T-helper 2 cell treated with Interferon-gamma antibody and Interleukin-4, amounts not matched to agents 5 μg/mL and 100 μg/mL, for 36 hours (primary cell): ENCODE measurements at places on chromosomes 4 and X.

DNA sequence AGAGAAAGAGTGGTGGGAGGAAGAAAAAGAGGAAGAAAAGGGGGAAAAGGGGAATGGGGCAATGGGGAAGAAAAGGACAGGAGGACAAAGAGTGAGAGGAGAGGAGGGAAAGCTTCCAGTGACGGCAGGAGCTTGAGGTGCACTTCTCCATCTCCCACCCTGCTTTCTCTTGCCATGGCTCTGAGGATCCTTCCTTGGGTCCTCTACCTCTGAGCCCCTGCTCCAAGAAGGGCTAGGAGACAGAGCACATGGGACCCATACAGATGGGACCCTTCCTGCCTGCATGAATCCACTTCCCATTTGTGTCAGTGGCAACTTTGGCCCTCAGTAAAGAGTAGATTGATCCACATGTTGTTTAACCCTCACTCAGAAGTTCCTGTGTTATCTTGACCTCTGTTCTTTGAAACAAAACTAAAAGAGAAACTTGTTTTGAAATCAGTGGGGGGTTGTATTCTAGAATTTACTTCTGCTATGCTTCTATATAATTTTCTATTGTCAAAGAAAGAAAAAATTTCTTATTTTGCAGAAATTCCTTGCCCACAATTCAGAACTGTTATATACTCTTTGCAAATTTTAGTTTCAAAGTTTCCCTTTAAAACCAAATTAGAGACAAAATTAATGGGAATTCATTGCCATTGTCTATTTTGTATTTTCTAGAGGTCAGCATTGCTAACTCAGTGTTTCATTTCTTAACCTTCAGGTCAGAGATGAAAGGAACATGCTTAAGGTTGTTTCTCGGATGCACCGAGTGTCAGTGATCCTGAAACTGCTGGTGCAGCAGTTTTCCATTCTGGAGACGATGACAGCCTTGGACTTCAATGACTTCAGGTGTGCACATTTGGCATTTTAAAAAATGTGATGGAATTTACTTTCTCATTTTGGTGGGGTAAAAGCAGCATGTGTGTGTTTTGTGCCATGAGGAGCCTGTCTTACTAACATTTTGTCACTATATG, 5.0 kb downstream of the TDO2 start:
- no peak for DNase-seq
- no peak overlapping the region for H3K4me3 ChIP-seq

DNA sequence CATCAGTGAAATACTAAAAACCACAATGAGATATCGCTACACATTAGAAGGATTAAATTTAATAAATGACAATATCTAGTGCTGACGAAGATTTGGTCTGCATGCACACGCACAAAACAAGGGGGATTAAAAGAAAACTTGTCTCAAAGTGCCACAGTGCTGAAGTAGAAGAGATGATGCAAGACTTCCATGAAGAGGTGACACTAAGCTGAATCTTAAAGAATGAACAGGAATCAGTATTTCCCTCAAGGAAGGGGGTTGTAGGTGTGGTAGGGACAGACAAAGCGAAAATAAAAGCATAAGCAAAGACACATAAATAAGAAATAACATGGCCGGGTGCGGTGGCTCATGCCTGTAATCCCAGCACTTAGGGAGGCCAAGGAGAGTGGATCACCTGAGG, 33.5 kb downstream of the CNOT6L start:
- peaks cover 14% of the 10 kb centered on the region for H3K36me3 ChIP-seq
- H3K27ac ChIP-seq = peak overlapping the region; percentile 49
- no peak overlapping the region for H3K4me3 ChIP-seq
- no peak for DNase-seq

DNA sequence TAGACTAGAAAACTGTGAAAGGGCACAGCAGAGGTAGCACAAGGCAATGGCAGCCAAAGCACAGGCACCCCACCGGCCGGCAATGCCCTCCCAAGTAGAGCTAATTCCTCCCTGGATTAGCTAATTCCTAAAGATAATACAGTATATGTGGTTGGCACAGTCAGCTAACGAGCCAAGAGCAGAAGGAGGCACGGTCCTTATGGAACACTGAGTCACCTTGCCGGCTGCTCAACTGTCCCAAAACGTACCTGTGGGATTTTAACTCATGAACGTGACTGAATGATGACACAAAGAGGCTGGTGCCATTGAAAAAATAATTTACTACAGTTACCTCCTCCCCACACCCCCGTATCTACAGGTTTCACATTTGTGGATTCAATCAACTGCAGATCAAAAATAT, 9.1 kb upstream of the FGFBP1 start:
- no peak for DNase-seq
- H3K4me1 ChIP-seq = no peaks in the 10 kb centered on the region
- no peak overlapping the region for H3K27ac ChIP-seq
- H3K4me3 ChIP-seq = no peak overlapping the region
- peaks cover 5% of the 10 kb centered on the region for H3K27me3 ChIP-seq

- H3K27ac ChIP-seq = no peak overlapping the region
- peaks cover 2% of the 10 kb centered on the region for H3K4me1 ChIP-seq
- DNase-seq = peak; percentile 10
- H3K36me3 ChIP-seq = no peaks in the 10 kb centered on the region
- H3K27me3 ChIP-seq = peaks cover 24% of the 10 kb centered on the region
- H3K4me3 ChIP-seq = no peak overlapping the region
These were observed 215.6 kb upstream of the GYPA start for GRCh38 chr4:144355811-144356757.

DNA sequence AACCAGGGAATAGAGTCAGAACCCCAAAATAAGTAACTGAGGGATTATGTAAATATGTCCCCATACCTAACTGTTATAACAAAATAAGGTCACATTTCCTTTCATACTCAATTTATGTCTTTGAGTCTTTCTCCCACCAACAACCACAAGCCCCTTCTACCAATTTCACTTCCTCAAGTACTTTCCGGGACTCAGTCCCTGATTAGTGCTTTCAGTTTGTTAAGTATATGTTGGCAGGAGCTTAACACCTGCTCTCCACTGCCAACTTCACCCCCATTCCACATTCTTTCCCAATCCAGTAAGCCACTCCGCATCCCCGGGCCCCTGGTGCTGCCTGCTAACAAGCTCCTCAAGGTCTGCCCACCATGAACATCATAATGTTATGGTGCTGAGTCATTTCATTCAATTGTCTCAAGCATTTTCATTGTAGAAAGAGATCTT, 71.3 kb upstream of the SPRY1 start:
- DNase-seq = no peak
- peaks cover 2% of the 10 kb centered on the region for H3K27me3 ChIP-seq
- H3K27ac ChIP-seq = no peak overlapping the region
- H3K4me1 ChIP-seq = peaks cover 3% of the 10 kb centered on the region
- H3K36me3 ChIP-seq = no peaks in the 10 kb centered on the region

DNA sequence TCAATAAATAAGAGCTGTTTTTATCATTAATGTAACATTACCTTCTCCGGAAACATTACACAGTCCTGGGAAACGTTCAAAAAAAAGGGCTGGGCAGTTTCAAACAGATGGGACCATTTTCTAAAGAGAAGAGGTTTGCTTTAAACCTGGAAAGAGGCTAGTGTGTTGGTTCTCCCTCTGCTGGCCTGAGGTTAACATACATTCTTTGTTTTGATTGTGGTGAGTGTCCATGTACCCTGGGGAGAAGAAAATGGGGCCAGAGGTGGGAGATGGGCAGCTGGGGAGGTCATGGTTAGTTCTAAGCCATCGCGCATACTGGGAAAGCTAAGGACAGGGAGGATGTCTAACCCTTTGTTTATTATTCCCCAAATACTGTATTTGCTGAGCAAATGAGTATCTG, 194.7 kb downstream of the CPEB2 start:
- H3K4me3 ChIP-seq = no peak overlapping the region
- no peak overlapping the region for H3K27ac ChIP-seq
- H3K36me3 ChIP-seq = no peaks in the 10 kb centered on the region
- DNase-seq = no peak
- H3K27me3 ChIP-seq = no peaks in the 10 kb centered on the region
- H3K4me1 ChIP-seq = no peaks in the 10 kb centered on the region

DNA sequence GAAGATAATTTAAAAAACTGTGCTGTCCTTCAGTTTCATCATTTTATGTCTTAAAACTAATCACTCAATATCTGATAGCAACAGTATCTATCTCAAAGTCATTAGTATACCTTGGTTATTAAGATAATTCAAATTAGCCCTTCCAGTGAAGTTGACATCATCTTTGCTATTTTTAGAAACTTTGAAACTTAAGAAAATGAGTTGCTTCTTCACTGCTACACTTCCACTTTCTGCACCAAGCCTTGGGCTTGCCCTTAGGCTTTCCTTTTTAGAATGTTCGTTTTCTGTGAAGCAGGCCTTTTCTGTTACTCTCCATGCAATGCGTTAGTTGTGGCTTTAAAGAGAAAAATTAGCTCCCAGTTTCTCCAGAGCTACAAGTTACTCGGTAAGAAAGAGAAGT, 4.4 kb upstream of the VAMP7 start:
- H3K4me3 ChIP-seq = no peak overlapping the region
- H3K4me1 ChIP-seq = peaks cover 16% of the 10 kb centered on the region
- peaks cover 8% of the 10 kb centered on the region for H3K27me3 ChIP-seq
- DNase-seq = no peak
- H3K27ac ChIP-seq = peak overlapping the region; percentile 53

- H3K4me1 ChIP-seq = no peaks in the 10 kb centered on the region
- DNase-seq = no peak
- H3K4me3 ChIP-seq = no peak overlapping the region
- no peaks in the 10 kb centered on the region for H3K27me3 ChIP-seq
- peaks cover 50% of the 10 kb centered on the region for H3K36me3 ChIP-seq
These were observed 56.2 kb downstream of the METTL14 start for GRCh38 chr4:118741301-118741855.

DNA sequence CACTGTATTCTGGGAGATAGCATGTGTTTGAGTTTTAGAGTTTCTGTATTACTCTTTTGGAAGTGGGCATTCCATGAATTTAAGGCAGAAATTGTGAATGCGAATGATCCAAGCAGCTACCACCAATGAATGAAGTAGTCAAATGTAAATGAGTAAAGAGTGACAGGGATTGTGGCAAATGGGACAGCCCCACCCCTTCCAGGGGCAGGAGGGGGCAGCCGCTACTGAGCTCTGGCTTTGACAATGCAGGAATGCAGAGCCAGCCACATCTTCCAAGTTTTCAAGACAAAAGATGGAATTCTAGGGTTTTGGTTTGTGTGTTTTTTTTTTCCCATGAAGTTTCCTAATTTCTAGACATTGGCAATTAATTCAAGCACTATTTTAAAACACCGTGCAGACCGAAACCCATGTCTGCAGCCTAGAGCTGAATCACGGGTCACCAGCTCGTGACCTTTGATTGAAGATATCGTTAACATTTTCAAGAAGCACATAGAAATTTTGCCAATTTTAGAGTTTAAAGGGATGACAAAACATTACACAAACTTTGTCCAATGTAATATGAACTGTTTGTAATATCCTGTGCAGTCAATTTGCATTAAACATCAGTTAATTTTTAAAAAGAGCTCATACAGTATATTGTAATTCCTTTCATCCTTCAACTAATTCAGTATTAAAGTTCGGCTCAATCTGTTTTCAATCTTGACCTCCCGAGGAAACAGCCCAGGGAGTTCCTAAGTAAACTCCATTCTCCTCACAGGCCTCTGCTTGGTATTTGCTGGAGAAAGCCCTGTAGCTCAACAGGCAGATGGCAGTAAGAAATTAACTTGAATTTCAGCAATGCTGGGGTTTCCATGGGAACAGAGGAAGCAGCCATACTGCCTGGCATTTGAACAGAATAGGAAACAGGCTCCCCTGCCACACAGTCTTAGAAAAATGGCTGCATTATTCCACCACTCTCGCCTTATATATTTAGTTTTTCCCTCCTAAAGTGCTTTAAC, 83.4 kb downstream of the UCHL1 start:
- H3K36me3 ChIP-seq = no peaks in the 10 kb centered on the region
- no peak overlapping the region for H3K4me3 ChIP-seq
- H3K27me3 ChIP-seq = no peaks in the 10 kb centered on the region

- H3K27me3 ChIP-seq = no peaks in the 10 kb centered on the region
- H3K36me3 ChIP-seq = no peaks in the 10 kb centered on the region
- DNase-seq = no peak
- H3K4me1 ChIP-seq = no peaks in the 10 kb centered on the region
- no peak overlapping the region for H3K4me3 ChIP-seq
These were observed 78.5 kb downstream of the APBB2 start for GRCh38 chr4:41135801-41136200.

DNA sequence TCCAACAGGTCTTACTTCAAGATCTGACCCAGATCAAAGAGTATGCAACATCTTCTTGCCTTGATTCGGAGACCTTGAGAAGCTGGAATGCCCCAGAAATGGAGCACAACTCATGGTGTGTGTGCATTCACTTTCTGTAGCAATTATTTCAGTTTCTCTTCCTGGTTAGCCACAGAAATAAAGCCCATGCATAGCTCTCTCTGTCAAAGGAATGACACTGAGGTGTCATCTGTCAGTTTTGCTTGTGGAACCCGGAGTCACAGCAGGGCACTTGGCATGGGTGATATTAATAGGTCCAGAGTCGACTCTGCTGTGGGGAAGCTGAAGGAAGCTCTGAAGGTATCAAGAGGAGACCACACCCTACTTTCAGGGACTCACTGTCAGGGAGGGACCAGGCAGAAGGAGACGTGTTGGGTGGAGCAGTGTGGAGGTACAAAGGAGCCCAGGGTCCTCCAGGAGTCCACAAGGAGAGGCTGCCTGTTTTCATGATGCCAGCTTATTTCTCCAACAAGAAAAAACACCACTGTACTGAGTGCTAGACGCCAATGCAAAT, 10.7 kb downstream of the CLNK start:
- peak; percentile 13 for DNase-seq
- H3K4me3 ChIP-seq = peak overlapping the region; percentile 51
- H3K4me1 ChIP-seq = peaks cover 55% of the 10 kb centered on the region
- H3K36me3 ChIP-seq = peaks cover 11% of the 10 kb centered on the region
- H3K27ac ChIP-seq = peak overlapping the region; percentile 77

DNA sequence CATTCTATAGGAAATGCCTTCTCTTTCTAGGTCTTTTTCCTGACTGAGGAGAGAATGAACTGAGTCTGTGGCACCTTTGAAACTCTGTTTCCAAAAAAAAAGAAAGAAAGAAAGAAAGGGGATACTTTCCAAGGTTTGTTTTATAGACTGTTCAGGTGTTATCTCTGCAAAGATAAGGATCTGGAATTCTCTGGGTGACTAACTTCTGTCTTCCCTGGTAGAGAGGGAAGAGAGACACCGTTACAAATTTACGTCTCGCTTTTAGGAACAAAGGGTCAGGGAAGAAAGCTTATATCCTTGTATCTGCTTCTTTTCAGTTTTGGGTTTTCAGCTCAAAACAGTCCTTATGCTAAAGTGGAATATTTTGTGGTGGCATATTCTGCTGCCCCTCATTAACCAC, 314.1 kb downstream of the RAPGEF2 start:
- H3K27ac ChIP-seq = no peak overlapping the region
- H3K27me3 ChIP-seq = no peaks in the 10 kb centered on the region
- H3K4me3 ChIP-seq = no peak overlapping the region
- no peaks in the 10 kb centered on the region for H3K4me1 ChIP-seq
- DNase-seq = no peak

- no peak overlapping the region for H3K4me3 ChIP-seq
- H3K36me3 ChIP-seq = no peaks in the 10 kb centered on the region
- no peak overlapping the region for H3K27ac ChIP-seq
These were observed 139.8 kb downstream of the PALLD start for GRCh38 chr4:168636506-168637196.

- no peak overlapping the region for H3K27ac ChIP-seq
- no peaks in the 10 kb centered on the region for H3K27me3 ChIP-seq
- H3K4me3 ChIP-seq = no peak overlapping the region
- no peak for DNase-seq
- peaks cover 29% of the 10 kb centered on the region for H3K36me3 ChIP-seq
These were observed 28.3 kb downstream of the ENOPH1 start for GRCh38 chr4:82458729-82459128.

GRCh38 chr4:184801781-184802696, 23.7 kb downstream of the ACSL1 start:
- H3K4me1 ChIP-seq = peaks cover 16% of the 10 kb centered on the region
- H3K27me3 ChIP-seq = no peaks in the 10 kb centered on the region
- H3K36me3 ChIP-seq = peaks cover 9% of the 10 kb centered on the region
- DNase-seq = no peak
- no peak overlapping the region for H3K27ac ChIP-seq
- no peak overlapping the region for H3K4me3 ChIP-seq
